ENCODE measurements at places on chromosomes 16 and 17.

GRCh38 chr17:82399041-82399441, 19.1 kb upstream of the HEXD start:
- DNase-seq, result peak; percentile 55

- DNase-seq, result peak; percentile 93
Measured at GRCh38 chr17:73770115-73770848, 126.0 kb upstream of the SDK2 start.

- DNase-seq, result no peak
Measured at GRCh38 chr16:66294507-66294906, 72.0 kb upstream of the CDH5 start.

DNA sequence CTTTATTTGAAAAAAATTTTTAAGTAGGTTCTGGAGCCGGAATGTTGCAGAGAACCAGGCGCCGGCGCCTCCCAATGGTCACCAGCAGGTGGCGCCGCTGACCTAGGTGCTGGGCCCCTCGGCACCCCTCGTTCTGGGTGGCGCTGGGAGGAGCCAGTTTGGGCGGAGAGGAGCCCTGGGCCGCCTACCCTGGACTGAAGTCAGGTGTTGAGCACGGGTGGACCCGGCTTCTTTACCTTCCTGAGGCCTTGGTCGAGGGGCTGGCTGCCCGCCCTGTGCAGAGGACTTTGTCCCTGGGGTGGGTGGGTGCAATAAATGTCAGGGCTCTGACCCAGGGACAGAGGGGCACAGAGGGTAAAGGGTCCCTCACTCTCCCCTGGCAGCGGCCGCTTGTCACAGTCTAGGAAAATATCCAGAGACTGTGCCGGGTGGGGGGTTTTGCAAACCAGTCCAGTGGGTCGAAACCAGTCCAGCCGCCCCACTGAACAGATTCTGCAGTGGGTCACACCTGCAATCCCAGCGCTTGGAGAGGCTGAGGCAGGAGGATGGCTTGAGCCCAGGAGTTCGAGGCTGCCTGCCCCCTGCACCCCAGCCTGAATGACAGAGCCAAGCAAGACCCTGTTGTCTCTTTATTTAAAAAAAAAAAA, 30.1 kb upstream of the TNFRSF13B start:
- peak; percentile 58 for DNase-seq

- DNase-seq, result no peak
Measured at GRCh38 chr16:66443269-66443652, 16.2 kb downstream of the BEAN1 start.

DNA sequence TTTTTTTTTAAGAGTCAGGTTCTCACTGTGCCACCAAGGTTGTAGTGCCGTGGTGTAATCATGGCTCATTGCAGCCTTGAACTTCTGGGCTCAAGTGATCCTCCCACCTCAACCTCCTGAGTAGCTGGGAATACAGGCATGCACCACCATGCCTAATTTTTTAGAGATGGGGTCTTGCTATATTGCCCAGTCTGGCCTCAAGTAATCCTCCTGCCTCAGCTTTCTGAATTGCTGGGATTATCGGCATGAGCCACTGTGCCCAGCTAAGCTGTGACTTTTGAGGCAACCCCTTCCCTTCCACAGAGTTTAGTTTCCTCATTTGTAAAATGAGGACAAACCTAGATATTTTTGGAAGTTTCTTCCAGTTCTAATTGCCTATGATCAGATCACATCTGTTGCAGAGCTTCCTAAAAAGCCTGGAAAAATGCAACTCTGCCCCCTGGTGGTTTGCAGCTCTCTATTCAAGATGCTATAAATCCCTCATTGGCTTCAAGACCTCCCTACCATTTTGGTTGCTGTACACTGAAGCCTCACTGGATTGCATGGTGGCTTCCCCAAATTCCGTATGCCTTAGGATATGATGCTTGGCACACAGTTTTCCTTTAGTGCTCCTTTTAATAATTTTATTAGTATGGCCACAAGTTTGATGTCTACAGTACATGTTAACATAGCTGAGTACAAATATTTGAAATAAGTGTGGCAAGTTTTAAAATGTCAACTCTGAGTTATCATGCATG, 19.3 kb downstream of the GDE1 start:
- DNase-seq, result peak; percentile 84

- peak; percentile 85 for DNase-seq
Measured at GRCh38 chr17:48791128-48792032, 25.6 kb downstream of the TTLL6 start.

DNA sequence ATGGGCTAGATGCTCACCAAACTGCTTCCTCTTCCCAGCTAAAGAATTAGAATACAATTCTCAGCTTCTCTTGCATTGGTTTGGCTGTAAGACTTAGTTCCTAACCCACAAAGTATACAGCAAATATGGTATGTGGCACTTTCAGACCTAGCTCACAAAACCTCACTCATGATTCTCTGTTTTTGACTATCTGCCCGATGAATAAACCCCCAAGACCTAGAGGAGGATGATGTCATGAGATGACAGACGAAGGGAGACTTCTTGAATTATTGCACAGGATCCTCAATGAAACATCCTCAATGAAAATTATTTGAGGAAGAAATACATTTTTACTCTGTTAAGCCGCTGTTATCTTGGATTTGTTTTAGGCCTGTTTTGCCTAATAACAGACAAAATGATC, 14.3 kb downstream of the CNOT1 start:
- no peak for DNase-seq

GRCh38 chr17:69066482-69066881, 5.8 kb upstream of the ABCA9 start:
- no peak for DNase-seq

DNA sequence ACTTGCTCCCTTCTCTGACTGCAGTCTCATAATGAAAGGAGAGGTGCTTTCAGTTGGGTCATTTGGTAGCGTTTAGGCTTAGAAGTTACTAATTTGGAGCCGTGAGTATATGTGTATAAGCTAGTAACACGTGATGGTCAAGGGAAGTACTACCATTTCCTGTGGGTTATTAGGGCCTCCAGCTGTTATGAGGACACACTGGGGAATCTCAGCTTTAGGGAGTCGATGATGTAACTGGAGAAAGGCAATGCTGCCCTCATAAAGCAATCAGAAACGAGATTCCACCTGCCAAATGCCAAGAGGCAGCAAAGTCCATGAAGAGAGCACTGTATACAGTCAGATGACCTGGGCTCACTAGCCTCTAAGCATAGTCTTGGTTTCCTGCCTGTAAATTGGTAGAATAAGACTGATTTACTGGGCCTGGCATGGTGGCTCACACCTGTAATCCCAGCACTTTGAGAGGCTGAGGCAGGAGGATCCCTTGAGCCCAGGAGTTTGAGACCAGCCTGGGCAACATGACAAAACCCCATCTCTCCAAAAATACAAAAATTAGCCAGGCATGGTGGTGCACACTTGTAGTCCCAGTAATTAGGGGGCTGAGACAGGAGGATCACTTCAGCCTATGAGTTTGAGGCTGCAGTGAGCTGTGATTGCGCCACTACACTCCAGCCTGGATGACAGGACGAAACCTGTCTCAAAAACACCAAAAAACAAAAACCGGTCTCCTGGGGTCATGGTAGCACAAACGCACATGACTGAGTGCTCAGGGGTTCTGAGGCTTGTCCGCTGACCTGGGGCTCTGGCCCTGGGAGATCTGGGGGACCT, 53.0 kb downstream of the SF3B3 start:
- DNase-seq, result peak; percentile 89

DNA sequence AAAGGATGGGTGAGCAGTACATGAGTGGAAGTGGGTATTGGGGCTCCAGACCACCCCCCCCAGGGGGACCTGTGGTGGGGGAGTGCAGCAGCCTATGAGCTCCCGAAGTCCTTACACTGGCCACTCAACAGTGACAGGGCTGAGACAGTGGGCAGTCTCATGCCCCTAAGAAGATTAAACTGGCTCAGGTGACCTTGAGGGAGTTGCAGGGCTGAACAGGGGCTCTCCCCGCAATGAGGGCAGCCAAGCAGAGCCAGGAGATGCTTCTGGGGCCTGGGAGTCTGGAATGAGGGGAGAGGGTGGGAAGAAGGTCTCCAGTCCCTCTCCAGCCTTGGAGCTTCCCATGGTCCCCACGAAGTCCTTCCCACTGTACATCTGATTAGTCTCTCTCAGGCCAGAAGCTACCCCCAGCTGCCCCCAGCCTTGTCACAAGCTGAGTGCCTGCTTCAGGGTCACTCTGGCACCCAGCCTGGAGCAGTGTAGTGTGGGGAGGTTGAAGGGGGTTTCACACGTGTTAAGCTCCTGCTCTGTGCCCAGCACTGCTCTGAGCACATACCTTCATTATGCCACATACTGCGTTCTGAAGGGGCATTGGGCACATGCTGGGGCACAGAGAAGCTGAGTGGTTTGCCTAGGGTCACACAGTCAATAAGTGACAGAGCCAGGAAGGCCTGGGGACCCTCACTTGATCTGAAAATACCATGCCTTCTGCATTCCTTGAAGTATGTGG, 1.0 kb upstream of the CDH16 start:
- DNase-seq, result no peak

- DNase-seq, result no peak
Measured at GRCh38 chr16:38941-39892, 14.2 kb downstream of the POLR3K start.

- peak; percentile 54 for DNase-seq
Measured at GRCh38 chr17:45296003-45296832, 20.6 kb downstream of the MAP3K14 start.

GRCh38 chr16:58128181-58128631, 975 bp downstream of the CFAP20 start:
- DNase-seq, result no peak

DNA sequence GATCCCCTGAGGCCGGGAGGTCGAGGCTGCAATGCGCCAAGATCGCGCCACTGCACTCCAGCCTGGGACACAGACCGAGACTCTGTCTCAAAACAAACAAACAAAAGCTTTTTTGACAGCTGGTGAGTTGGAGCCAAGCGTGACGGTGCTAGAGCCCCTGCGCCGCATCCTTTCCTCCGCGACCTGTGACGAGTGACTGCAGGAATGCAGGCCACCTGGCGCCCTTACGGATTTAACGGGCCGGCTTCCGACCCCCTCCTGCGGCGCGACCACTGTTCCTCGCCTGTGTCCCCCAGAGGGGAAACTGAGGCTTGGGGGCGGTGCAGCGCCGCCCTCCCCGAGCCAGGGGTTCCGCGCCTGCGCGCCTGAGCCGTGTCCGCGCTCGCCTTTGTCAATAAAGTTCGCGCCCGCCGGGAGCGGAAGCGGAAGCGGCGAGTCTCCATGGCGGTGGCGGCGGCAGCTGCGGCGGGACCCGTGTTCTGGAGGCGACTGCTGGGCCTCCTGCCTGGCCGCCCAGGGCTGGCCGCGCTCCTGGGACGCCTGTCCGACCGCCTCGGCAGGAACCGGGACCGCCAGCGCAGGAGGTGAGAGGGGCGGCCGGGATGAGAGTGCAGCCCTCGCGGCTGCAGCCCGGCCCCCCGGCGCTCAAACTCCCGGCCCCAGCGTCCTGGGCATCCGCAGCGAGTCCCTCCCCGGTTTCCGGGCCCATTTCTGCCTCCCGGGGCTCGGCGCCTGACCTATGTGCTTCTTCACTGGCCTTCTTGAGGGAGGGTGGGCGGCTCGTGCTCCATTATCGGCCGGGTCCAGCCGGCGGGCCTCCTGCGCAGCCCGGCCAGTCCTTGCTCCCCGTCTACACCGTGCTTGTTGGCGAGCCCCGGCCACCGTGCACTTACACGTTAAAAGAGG, at the start of gene PGS1:
Gene PGS1 (plus strand): TSS at position 425 of the 906 bp plus-strand sequence. CDS start 17 bp downstream, at position 442.
- peak; percentile 71 for DNase-seq

GRCh38 chr17:50462446-50462845, 6.2 kb downstream of the CHAD start:
- no peak for DNase-seq

GRCh38 chr17:17876959-17877528, 40.3 kb upstream of the SREBF1 start:
- DNase-seq, result peak; percentile 47

DNA sequence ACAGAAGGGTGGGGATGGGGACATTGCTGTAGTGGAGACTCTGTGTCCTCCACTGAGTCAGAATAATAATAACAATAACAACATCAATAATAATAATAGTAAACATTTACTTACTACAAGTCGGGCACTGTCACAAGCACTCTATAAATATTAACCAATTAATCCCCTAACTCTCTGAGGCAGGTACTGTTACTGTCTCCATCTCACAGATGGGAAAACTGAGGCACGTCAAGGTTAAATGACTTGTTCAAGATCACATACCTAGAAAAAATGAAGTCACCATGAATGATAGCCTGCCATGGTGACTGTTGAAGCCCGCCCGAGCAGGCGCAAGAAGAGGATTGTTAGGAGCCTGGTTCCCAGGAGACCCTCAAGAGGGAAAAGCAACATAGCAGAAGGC, 10.2 kb downstream of the PRR29 start:
- DNase-seq, result no peak

GRCh38 chr16:928526-928925, 42.3 kb downstream of the LMF1 start:
- no peak for DNase-seq

DNA sequence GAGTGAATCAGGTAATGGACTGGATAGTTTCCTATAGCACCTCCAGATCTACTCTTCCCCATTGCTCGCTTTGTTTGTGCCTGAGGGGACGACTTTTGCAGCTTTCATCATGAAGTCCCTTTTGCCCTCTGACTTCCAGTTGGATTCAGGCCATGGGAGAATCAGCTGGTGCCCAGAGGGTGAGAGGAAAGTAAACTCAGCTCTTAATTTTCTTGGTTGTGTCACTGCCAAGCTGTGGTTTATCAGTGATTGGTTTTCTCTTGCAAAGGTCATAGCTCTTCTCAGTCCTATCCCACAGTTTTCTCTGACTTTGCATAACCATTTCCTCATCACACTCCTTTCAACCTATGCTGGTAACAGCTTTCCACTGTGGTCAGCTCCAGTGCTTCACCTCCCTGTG, 200.1 kb downstream of the KCNJ2 start:
- no peak for DNase-seq

DNA sequence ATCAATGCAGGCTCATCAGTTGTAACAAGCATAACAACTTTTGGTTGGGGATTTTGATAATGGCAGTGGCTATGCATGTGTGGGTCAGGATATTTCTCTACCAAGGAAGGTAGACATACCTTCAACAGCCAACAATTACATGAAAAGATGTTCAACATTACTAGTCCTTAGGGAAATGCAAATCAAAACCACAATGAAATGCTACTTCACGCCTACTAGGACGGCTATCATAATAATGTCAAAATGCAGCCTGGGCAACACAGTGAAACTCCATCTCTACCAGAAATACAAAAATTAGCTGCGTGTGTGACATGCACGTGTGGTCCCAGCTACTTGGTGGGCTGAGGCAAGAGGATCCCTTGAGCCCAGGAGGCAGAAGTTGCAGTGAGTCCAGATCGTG, 7.3 kb upstream of the SLC5A10 start:
- no peak for DNase-seq

- peak; percentile 64 for DNase-seq
Measured at GRCh38 chr16:66874079-66874775, 6.1 kb upstream of the PDP2 start.

DNA sequence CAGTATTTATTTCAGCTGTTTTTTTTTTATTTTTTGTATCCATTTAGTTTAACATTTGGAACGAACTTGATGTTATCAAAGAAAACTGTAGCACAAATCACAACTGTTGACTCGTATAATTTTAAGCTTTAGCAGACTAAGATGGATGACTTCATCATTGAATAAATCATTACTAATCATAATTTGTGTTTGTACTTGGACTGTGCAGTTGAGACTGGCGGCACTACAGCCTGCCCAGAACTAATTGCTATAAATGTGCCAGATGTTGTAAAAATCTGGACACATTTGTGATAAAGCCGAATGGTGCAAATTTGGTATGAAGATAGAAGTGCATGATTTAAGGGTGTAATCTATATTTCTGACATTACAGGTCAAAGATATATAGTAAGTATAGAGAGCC, 897.7 kb upstream of the CDH8 start:
- DNase-seq, result no peak

Data from fibroblast of lung (primary cell).